ENCODE measurements at places on chromosomes 1 and 21.

DNA sequence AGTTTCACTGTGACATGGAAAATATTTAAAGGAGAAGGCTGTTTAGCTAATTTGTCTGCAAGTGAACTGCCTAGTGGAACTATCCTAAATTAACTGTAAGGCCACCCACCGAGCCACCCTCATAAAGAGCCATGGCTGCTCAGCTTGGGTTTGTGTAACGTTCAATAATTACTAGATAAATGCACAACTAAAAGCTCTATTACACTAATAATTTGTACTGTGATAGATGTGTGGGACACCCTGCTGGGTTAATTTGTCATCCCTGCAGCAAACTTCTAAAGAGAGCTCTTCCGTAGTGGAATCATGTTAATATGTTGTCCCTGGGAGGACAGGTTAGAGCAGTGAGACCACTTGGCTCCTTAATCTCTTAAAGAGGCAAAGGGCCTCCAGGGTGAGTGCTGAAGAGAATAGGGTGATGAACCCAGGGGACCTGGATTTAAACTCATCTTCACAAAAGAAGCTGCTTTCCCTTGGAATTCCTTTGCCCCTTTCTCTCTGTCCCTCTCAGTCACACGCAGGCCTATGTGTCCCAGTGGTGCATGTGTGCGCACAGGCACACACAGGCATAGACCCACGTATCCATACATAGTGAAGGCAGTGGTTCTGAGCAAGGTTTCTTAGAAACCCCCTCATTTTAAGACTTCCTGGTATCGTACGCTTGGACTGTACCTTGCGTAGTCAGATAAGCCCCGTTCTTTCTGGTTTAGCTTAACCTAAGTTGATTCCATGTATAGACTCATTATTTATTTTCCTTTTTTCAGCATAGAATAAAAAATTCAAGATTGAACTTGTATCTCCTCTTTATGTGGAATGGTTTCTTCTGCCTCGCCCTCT lies 310.3 kb downstream of the NFIA start:
- H3K4me1 ChIP-seq: no peaks in the 10 kb centered on the region
- H3K27me3 ChIP-seq: no peaks in the 10 kb centered on the region
- H3K27ac ChIP-seq: no peak overlapping the region
- no peaks in the 10 kb centered on the region for H3K36me3 ChIP-seq

DNA sequence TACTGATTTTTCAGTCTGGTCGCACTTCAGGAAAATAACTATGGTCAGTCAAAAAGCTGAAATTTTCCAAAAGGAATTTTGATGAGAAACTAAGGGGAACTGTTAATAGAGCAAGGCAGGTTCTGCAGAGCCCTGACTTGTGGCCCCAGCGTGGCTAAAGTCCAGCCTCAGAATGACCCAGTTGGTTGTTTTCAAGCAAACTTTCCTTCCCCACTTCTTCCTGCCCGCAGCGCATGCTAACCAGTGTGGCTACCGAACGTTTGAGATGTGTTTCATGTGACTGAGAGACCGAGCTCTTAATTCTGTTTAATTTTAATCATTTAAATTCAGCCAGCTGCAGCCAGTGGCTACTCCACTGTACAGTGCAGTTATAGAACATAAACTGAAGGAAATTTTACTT lies 6.2 kb upstream of the IL10RB start:
- peaks cover 58% of the 10 kb centered on the region for H3K36me3 ChIP-seq
- peaks cover 37% of the 10 kb centered on the region for H3K4me1 ChIP-seq
- DNase-seq: peak; percentile 27
- no peaks in the 10 kb centered on the region for H3K27me3 ChIP-seq

DNA sequence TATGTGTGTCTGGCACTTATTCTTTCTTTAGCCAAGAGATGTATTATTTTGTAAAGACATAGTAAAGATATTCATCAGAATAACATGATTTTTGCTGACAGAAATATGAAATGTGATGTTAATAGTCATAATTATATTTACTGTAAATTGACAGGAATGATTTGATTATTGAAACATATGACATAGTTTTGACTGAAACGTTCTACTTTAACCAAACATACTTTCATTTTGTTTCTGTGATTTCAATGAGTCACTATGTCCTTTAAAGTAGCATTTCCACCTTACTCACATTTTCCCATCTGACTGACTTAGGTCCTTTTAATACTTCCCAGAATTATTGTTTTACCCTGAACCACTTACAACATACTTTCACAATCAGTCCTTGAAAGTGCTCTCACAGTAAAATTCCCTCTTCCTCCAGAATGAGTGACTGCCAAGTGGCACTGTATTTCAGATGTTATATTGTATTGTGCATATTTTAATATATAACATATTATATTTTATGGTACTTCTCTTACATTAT lies 437.9 kb downstream of the NCAM2 start:
- H3K27me3 ChIP-seq: no peaks in the 10 kb centered on the region
- no peaks in the 10 kb centered on the region for H3K36me3 ChIP-seq
- H3K4me1 ChIP-seq: no peaks in the 10 kb centered on the region
- H3K4me3 ChIP-seq: no peak overlapping the region

DNA sequence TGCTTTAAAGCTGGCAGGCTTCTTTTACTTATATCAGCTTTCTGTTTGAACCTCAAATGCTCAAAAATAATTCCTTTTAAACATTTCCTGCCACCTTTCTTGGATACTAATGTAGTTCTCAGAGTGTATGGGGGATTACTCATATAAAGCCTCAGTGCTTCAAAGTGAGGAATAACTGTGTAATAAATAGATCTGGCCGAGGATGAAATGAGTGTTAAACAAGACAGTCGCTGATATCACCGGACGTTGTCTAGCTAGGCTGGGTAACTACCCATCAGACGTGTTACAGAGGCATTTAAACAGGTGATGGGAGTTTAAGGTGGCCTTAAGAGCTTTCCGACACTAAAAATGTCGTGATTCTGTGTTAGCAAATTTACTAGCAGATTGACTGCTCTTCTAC lies 53.1 kb downstream of the VANGL2 start:
- H3K36me3 ChIP-seq: no peaks in the 10 kb centered on the region
- peak overlapping the region; percentile 23 for H3K27ac ChIP-seq
- DNase-seq: peak; percentile 51
- H3K4me3 ChIP-seq: peak overlapping the region; percentile 9

GRCh38 chr1:90133133-90133532 lies 138.2 kb downstream of the ZNF326 start:
- H3K27me3 ChIP-seq: peaks cover 5% of the 10 kb centered on the region
- H3K4me1 ChIP-seq: no peaks in the 10 kb centered on the region
- H3K4me3 ChIP-seq: no peak overlapping the region
- DNase-seq: no peak
- no peak overlapping the region for H3K27ac ChIP-seq

GRCh38 chr1:33848205-33848937 lies 15.5 kb upstream of the HMGB4 start:
- no peak overlapping the region for H3K27ac ChIP-seq
- DNase-seq: no peak
- H3K36me3 ChIP-seq: no peaks in the 10 kb centered on the region
- no peaks in the 10 kb centered on the region for H3K4me1 ChIP-seq
- H3K4me3 ChIP-seq: no peak overlapping the region

DNA sequence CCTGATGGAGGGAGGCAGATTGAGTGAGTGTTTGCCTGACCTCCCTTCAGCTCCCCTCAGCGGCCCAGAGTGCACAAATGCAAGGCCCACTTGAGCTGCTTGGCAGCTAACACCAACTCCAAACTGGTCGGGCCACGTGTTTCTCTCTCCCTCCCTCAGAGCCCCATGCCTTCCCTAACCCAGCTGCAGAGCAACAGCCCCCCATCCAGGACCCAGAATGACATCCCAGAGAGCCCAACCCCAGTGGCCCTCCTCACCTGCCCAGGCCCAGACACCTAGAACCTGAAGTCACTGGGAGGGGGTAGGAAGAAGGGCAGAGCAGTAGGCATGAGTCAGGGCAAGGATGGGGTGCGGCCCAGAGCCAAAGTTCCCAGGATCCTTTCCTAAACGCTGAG lies 789 bp upstream of the S100A14 start:
- H3K27me3 ChIP-seq: no peaks in the 10 kb centered on the region
- DNase-seq: no peak
- H3K36me3 ChIP-seq: no peaks in the 10 kb centered on the region
- H3K4me1 ChIP-seq: peaks cover 7% of the 10 kb centered on the region
- no peak overlapping the region for H3K4me3 ChIP-seq

DNA sequence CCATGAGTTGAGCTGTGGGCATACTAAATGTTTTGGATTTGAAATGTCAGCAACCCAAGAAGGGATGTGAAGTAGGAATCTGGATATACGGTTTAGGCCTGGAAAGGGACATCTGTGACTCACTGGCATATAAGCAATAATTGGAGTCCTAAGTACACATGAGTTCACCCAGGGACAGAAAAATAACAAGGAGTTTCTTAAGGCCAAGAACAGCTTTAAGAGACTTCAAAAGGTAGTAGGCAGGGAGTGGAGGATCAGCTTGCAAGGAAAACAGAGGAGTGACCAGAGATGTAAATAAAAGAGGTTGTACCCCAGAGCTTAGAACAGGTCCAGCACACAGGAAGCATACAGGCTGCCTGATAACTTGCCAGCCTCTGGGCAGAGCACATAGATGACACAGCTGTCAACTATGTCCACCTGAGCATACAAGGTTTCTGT lies 28.1 kb downstream of the TMEM50B start:
- H3K4me1 ChIP-seq: no peaks in the 10 kb centered on the region
- no peak for DNase-seq
- no peaks in the 10 kb centered on the region for H3K27me3 ChIP-seq

GRCh38 chr1:76494807-76495206 lies 372.5 kb upstream of the ST6GALNAC5 start:
- no peaks in the 10 kb centered on the region for H3K27me3 ChIP-seq
- H3K4me3 ChIP-seq: no peak overlapping the region
- H3K36me3 ChIP-seq: no peaks in the 10 kb centered on the region
- DNase-seq: no peak
- no peaks in the 10 kb centered on the region for H3K4me1 ChIP-seq

GRCh38 chr1:110260194-110260593 lies 50.1 kb downstream of the KCNC4 start:
- no peak overlapping the region for H3K27ac ChIP-seq
- no peaks in the 10 kb centered on the region for H3K27me3 ChIP-seq
- peaks cover 4% of the 10 kb centered on the region for H3K4me1 ChIP-seq

DNA sequence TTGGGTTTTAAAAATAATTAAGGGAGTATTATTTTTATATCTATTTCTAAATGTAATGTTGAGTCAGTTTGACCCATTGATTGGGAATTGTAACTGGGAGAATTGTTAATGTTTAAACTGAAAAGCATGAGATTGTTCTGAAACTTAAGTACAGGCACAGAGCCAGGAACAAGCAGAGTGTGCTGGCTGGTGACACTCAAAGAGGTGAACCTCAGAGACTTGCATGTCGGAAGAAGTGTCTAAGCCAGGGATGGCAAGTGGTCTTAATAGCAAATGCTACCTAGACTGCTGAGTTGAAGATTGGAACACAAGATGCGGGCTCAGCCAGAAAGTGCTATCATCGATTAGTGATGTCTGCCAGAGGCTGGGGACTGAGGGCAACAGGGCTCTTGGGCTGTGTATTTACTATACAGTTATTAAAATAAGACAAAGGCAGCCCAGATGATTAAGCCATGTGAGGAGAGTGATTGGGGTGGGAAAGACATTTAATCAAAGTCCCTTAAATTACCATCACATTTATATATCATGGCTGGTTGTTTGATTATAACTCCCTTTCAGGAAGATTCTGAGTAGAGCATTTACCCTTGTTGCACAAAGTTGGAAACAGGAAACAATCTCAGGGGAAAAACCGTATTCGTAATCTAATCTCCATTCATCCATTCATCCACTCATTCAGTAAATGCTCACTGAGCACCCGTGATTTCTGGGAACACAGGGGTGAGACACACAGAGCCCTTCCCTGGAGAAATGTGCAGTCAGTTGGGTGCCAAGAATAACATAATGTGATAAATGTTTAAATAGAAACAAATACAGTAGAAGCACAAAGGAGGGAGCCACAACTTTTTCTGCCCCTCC lies 42.8 kb downstream of the C8A start:
- DNase-seq: no peak
- no peak overlapping the region for H3K27ac ChIP-seq
- no peak overlapping the region for H3K4me3 ChIP-seq
- no peaks in the 10 kb centered on the region for H3K4me1 ChIP-seq
- no peaks in the 10 kb centered on the region for H3K36me3 ChIP-seq
- H3K27me3 ChIP-seq: no peaks in the 10 kb centered on the region

- no peak overlapping the region for H3K27ac ChIP-seq
- H3K4me3 ChIP-seq: no peak overlapping the region
- H3K27me3 ChIP-seq: no peaks in the 10 kb centered on the region
- H3K36me3 ChIP-seq: no peaks in the 10 kb centered on the region
These were observed 29.8 kb downstream of the SLC30A1 start for GRCh38 chr1:211549092-211549711.

GRCh38 chr1:54836594-54836993 lies 35.5 kb upstream of the TTC22 start:
- no peaks in the 10 kb centered on the region for H3K36me3 ChIP-seq
- no peak for DNase-seq
- H3K4me1 ChIP-seq: no peaks in the 10 kb centered on the region
- H3K4me3 ChIP-seq: no peak overlapping the region
- H3K27me3 ChIP-seq: no peaks in the 10 kb centered on the region

- no peak overlapping the region for H3K27ac ChIP-seq
- no peaks in the 10 kb centered on the region for H3K36me3 ChIP-seq
- no peaks in the 10 kb centered on the region for H3K27me3 ChIP-seq
- H3K4me3 ChIP-seq: no peak overlapping the region
- H3K4me1 ChIP-seq: no peaks in the 10 kb centered on the region
- DNase-seq: no peak
These were observed 36.9 kb downstream of the WDR64 start for GRCh38 chr1:241688940-241689368.

DNA sequence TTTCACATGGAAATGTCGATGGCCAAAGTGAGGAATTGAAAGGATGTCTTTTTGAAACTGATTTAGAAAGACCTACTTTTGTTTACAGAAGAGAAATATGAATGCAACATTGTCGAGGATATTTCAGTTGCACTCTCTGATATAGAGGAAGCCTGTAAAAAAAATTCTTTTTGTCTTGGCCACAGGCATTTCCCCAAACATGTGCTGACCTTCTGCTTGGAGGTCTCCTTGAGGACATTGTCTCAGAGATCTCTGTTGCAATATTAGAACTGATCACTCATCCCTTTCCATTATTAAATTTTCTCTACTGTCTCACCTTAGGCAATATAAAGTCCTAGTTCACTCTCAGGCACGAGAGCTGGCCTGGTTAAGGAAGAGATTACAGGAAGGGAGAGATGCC lies 16.0 kb downstream of the S100A11 start:
- H3K27me3 ChIP-seq: peaks cover 3% of the 10 kb centered on the region
- H3K4me1 ChIP-seq: no peaks in the 10 kb centered on the region
- no peak for DNase-seq
- H3K27ac ChIP-seq: no peak overlapping the region
- H3K4me3 ChIP-seq: no peak overlapping the region

Measured in CD4-positive, alpha-beta T cell (primary cell).